ENCODE measurements at places on chromosomes 3 and 15.
A peak's percentile ranks its signal among the peaks of the same experiment; 100 is the strongest.

GRCh38 chr3:171064461-171064860, 37.9 kb upstream of the SLC2A2 start:
- DNase-seq, result no peak

DNA sequence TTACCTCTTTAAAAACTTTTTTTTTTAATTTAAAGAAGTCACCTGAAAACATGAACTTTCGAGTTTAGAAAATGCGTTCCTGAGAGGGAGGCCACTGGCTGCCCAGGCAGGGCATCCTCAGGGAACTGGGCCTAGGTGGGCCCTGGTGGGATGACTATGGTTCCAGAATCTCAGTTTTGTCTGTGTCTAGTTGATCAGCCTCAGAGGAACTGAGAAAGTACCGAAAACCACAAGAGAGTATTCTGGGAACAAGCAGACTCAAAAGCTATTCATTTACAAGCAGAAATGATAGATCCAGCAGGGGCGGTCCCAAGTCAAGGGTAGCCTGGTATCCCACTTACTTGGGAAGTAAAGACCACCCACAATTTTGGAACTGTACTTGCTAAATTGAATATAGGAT, 10.5 kb downstream of the WWTR1 start:
- DNase-seq, result no peak

GRCh38 chr15:73802431-73803041, 49.4 kb upstream of the INSYN1 start:
- DNase-seq, result no peak

- no peak for DNase-seq
These were observed 106.6 kb downstream of the LRIG1 start for GRCh38 chr3:66394019-66394752.

- DNase-seq, result peak; percentile 49
These were observed 61.5 kb downstream of the CGGBP1 start for GRCh38 chr3:87997298-87997697.

DNA sequence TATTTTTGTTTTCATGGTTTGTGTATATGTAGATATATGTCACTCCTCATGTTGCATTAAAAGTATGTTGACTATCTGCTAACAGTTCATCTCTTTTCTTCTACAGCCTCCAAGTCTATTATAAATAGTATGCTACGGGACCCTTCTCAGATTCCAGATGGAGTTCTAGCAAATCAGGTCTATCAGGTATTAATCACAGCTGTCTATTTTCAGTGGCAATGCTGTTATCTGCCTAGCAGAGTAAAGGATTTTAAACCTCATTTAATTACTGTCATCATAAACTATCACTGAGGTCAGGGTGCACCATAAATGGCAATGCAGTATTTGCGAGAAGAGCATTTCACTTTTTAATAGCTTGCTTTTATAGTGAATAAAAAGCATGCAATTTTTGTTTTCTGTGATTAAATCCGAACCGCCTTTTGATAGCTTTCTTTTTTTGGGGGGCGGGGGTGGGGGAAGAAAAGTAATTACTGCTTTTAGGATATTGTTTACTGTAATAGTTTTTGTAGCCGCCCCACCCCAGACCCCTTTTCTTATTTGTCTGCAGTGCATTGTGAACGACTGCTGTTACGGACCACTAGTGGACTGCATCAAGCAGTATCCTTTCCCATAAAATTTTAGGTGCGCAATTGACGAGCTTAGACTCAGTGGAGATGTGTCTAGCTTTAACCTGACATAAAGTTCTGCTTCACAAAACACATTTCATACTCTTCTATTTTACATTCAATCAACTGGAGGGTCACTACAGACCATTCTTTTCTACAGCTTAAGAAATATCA, 112.3 kb downstream of the CDIN1 start:
- DNase-seq, result no peak

DNA sequence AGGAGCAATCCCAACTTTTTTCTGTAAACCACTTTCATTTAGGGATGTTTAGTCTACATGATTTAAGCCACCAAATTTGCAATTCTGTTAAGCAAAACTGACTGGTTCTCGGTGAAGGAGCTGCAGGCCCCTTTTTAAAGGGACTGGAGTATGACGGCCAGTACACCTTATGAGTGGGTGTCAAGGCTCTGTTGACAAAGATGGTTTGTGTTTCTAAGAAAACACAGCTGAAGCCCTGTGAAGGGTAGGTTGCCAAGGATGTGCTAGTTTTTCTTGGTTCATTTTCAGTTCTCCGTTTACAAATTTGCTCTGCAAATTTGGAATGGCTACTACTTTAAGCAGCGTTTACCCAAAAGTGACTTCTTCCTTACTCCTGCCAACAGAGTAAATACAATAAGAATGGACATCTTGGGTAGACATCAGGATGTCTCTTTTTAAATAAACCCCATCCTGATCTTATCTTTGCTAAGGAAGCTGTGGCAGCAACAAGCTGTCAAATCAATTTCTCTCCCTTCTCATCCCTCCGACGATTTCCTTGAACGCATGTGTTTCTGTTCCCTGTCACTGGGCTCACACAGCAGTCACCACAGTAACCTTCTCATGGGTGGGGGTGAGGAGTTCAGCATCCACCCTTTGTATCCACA, 58.2 kb upstream of the CMTM8 start:
- DNase-seq, result no peak

DNA sequence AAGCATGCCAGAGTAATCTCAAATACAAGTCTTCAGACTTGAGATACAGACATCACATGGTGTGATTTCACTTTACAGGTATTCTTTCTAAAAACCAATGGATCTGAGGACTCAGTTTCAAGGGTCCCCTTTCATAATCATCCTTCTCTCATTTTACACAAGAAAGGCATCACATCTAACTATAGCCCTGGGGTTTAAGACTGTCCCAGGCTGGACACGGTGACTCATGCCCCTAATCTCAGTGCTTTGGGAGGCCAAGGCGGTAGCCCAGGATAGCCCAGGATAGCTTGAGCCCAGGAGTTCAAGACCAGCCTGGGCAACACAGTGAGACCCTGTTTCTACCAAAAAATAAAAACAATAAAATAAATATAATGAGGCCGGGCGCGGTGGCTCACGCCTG, 36.4 kb downstream of the UBP1 start:
- no peak for DNase-seq

- no peak for DNase-seq
These were observed 271.9 kb downstream of the FOXP1 start for GRCh38 chr3:71311661-71312046.

- no peak for DNase-seq
These were observed 51.5 kb downstream of the EOMES start for GRCh38 chr3:27670619-27671018.

DNA sequence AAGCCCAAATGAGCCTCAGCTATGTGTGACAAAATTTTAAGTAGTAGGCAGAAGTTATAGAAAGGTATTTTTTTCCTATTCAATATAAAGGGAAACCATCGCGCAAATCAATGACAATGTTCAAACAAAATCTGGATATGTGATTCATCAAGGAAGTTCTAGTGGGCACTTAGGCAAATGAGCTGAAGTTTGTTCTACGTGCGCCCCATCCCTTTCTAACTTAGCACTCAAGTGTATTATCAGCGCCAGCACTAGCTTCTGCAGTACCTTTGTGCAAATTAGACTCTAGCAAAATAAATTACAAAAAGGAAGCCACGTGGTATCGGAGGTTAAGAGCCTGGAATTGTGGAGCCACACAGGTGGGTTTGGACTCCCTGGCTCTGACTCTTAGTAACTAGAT, 91.1 kb downstream of the TBL1XR1 start:
- DNase-seq, result no peak

GRCh38 chr3:177229791-177230190, 32.5 kb upstream of the TBL1XR1 start:
- no peak for DNase-seq

DNA sequence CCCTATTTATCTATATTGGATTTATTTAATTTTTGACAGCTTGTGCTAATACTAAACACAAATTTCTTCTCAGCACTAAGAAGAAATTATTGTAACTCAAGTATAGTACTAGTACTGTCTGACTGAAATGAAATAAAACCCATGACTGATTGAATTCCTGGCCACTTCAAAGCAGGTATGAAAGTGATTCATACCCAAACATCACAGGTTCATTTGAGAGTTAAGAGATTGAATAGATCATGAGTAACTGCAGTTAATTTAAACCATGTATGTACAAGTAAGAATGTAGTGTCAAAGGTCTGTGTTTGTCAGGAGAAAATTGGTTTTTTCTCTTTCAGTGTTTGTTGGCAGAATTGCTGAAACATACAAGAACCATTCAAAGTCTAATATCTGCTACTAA, 332.0 kb upstream of the GRM7 start:
- DNase-seq, result no peak

GRCh38 chr3:151871639-151872468, 1.6 kb upstream of the SUCNR1 start:
- DNase-seq, result no peak

- DNase-seq, result no peak
These were observed 144.1 kb downstream of the SOX2 start for GRCh38 chr3:181855825-181856224.

- DNase-seq, result no peak
These were observed 654 bp upstream of the C3orf38 start for GRCh38 chr3:88149101-88149508.

GRCh38 chr15:100134089-100134583, 207.6 kb downstream of the ADAMTS17 start:
- no peak for DNase-seq

- DNase-seq, result no peak
These were observed 266.4 kb upstream of the AZI2 start for GRCh38 chr3:28615071-28615470.

DNA sequence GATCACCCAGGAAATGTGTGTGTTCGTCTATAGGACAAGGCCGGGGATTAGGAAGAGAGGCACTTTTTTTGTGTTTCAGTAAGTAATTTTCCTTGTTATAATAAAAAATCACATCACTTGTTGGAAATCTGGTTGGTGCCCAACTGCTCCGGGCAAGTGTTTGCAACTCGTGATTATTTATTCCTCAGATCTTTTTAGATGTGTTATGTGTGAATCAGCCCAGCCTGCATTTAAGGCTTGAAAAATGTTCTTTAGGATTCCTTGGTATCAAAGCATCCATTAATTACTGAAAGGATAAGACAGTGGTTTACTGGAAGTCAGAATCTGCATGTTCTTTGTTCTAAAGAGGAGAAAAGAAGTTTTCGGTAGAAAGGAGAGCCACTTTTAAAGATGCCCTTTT, 345.6 kb downstream of the FEZF2 start:
- DNase-seq, result no peak

DNA sequence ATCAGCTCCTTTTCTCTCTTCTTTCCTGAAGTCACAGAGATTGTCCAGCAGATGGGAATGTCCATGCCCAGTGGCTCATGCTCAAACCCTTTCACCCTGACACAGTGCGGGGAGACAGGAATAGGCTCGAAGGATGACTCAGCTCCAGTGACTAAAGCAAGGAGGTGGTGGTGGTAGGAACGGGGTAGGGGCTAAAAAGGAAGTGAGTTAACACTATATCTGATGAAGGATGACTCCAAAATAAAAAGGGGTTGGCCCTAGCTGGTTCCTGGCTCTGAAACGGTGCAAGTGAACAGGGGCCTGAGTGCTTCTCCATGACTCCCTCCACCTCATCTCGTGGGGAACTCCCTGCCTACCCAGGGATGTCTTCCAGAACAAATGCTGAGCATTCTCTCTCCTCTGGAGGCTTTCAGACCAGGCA, 167.4 kb upstream of the LPP start:
- peak; percentile 87 for DNase-seq

- no peak for DNase-seq
These were observed 69.8 kb downstream of the TCF12 start for GRCh38 chr15:56988219-56988618.

GRCh38 chr3:160885791-160886286, 129.8 kb downstream of the PPM1L start:
- DNase-seq, result peak; percentile 53

- DNase-seq, result no peak
These were observed 16.7 kb upstream of the ZMAT3 start for GRCh38 chr3:179088306-179088705.

- DNase-seq, result peak; percentile 39
These were observed 63.5 kb downstream of the SLC49A4 start for GRCh38 chr3:122858373-122858772.

DNA sequence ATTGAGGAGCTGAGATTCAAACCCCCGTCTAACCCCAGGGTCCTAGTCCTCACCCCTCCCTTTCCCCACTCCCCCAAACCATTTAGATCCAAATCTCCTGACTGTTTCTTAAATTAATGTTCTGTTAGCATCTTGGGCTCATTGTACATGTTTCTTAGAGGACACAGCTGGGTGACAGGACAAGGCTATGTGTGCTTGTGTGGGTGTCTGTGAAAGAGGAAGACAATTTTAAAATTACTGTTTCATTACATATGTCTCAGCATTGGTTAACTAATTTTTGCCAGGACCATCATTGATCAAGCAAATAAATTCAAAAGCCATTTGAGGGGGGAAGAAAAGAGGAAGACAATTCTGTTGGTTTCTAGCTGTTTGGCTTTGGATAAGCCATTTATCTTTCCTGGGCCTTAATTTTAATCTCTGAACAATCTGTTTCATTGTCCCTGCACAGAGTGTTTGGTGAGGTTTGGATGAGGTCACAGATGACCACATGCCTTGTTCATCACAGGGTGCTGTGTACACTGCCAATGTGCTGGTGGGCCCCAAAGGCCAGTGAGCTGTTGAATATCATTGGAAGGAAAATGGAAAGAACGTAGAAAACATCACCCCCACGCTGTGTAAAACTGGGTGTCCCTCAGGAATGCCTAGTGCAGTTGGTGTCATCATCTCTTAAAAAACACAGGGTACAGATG, 51.9 kb downstream of the RPLP1 start:
- no peak for DNase-seq

DNA sequence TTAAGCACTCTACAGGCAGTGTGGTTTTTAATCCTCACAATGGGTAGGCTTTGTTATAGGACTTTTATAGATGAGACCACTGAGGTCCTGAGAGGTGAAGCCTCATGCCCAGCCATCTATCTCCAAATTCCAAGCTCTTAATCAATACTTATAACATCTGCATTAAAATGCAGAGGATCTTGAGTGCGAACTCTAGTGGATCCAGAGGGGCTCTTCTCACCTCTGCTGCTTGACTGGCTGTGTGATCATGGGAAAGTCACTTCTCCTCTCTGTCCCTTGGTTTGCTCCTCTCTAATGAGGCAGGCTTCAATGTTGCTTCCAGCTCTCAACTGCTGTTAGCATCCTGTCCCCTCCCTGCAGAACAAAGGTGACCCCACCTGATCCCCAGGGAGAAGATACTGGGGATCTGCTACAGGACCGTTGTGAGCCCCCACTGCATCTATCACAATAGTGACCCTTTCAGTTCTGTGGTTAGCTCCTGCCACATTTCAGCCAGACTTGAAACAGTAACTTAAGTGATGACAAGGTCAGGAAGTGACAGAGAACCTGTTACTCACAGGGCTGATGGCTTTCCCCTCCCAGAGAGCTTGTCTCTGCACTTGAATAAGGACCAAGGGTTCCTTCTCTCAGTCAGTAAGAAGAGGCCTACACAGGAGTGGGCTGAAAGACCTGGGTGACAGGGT, 1.3 kb downstream of the SLC27A2 start:
- DNase-seq, result no peak

GRCh38 chr3:32373844-32374243, 17.8 kb upstream of the CMTM7 start:
- no peak for DNase-seq

GRCh38 chr3:195522254-195523023, 20.7 kb downstream of the PPP1R2 start:
- peak; percentile 30 for DNase-seq

- DNase-seq, result no peak
These were observed 22.3 kb downstream of the GRIP2 start for GRCh38 chr3:14517601-14518431.
